Amniotic stem cell (primary cell): ENCODE measurements at places on chromosomes 6 and 20.

DNA sequence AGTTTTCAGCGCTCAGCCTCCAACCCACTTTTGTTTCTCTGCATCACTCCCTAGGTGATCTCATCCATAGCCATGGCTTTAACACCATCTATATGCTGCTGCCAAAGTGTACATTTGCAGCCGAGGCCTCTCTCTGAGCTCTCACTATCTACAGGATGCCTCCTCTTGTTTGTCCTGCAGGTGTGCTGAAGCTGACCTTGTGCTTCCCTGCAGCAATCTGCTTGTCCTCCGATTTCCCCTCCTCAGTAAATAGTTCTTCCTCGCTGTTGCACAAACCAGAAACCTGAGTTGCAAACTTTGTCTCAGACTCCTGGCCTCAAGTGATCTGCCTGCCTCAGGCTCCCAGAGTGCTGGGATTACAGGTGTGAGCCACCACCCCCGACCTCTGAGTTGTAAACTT is 3.7 kb upstream of the TXNDC5 start:
- no peak for DNase-seq

GRCh38 chr6:82874867-82875266 is 190.8 kb downstream of the UBE3D start:
- no peak for DNase-seq

GRCh38 chr20:51493346-51493791 is 49.1 kb downstream of the NFATC2 start:
- no peak for DNase-seq

DNA sequence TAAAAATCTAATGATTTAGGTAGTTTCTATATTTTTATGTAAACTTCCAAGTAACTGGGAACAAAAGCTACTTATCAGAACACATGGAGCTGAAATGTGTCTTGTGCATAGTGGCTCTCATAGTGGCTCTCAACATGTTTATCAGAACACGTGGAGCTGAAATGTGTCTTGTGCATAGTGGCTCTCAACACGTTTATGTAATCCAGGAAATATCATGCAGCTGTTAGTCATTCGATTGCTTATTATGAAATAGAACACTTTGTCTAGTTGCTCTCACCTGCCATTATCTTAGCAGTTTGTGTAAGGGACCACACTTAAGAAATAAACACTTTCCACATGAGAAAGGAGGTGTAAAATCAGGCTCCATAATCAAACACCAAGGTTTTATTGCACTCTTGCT is 119.2 kb upstream of the ASCC3 start:
- DNase-seq: no peak

DNA sequence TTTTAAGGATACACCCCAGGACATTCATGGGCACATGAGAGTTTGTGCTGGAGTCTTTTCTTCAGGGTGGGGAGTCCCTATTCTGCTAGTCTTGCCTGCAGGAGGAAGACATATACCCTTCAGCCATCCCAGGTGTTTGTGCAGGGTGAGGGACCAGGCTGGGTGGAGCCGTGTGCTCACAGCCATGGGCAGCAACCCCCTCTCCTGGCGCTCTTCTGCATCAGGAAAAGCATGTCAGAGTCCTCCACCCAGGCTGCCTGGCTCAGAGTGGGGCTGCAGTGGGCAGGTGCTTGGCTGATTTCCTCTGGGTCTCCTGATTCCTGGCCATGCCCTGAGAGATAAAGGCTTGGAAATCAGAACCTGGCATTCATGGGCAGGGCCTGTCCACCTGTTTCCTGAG is 22.7 kb upstream of the MLN start:
- no peak for DNase-seq

DNA sequence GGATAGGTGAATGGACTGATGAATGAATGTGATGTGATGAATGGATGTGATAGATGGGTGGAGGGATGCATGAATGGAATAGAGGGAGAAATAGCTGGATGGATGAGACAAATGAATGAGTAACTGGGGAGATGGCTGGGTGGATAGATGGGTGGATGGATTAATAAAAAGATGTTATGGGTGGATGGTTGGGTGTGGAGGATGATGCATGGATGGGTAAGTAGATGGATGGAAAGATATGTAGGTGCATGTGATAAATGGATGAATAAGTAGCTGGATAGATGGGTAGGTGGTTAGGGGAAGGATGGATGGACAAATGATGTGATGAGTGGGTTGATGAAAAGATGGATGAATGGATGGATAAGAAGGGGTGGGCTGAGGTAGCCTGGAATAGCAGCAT is 4.7 kb downstream of the HNF4A start:
- DNase-seq: no peak

DNA sequence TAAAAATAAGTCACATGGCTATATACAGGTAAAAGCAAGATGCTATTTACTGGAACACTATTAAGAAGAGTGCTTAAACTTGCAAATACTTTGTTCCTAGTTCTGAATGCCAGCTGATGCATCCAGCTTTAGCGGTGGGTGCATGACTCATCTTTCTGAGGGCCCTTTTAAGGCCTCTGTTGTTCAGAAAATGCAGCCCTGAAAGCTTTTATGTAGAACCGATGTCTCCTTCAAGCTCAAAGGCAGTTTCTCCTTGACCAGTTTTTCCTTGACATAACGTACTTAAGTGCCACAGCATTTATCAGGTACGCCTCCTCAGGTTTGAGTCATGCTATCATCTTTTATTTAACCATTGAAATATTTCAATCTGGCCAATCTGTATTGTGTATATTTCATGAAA is 82.8 kb downstream of the MLIP start:
- peak; percentile 8 for DNase-seq

DNA sequence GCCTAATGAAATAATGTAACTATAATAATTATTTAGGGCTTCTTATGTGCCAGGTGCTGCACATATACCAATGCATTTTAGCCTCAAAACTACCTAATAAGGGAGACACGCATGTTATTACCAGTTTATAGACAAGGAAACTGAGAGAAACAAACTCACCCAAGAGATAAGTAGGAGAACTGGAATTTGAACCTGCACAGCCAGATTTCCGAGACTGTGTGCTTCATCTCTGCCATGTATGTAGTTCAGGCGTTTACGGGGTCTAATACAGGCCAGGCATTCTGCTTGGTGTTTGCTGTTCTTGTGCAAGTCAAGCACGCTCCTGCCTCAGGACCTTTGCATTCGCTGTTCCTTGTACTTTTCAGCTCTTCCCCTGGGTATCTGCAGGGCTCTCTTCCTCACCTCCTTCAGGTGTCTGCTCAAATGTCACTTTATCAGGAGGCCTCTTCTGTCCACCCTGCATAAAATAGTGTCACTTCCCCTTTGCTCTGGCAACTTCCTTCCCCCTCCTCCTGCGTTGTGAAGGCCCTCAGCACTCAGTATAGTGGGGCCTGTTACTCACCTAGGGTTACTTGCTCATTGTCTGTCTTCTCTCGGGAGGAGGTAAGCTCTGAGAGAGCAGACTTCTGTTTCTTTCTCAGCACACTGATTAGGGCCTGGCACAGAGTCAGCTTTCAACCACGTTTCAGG is 6.1 kb upstream of the NSFL1C start:
- DNase-seq: no peak

- no peak for DNase-seq
These were observed 363.8 kb upstream of the PTCHD4 start for GRCh38 chr6:48474830-48475229.

GRCh38 chr6:47532981-47533585 is 55.5 kb downstream of the CD2AP start:
- no peak for DNase-seq

- no peak for DNase-seq
These were observed 55.4 kb upstream of the TBXT start for GRCh38 chr6:166223079-166223478.

- no peak for DNase-seq
These were observed 14.9 kb downstream of the PRKN start for GRCh38 chr6:162712694-162713093.

DNA sequence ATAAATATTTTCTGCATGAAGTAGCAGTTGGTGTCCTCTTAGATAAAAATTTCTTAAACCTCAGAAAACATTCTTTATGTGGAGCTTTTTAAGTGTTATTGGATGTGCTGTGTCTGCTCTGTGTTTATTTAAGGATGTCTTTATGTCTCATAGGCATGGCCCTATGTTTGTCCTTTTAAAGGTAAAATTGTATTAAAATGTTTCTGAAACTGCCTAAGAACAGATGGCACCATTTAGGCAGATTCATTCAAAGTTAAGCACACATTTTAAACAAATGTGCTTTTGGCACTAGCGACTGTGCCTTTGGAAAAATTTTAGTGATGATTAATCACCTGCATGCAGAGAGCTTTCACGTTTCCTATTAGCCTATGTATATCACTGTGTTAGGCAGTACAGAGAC is 125.2 kb downstream of the KIF6 start:
- no peak for DNase-seq
